T-helper 2 cell (primary cell): ENCODE measurements at places on chromosomes 2 and 18.

GRCh38 chr2:96493072-96493471, 12.1 kb downstream of the NEURL3 start:
- DNase-seq: no peak

- DNase-seq: no peak
Measured at GRCh38 chr2:31163011-31163539, 24.8 kb upstream of the GALNT14 start.

- DNase-seq: no peak
Measured at GRCh38 chr18:32507093-32507492, 36.4 kb upstream of the GAREM1 start.

DNA sequence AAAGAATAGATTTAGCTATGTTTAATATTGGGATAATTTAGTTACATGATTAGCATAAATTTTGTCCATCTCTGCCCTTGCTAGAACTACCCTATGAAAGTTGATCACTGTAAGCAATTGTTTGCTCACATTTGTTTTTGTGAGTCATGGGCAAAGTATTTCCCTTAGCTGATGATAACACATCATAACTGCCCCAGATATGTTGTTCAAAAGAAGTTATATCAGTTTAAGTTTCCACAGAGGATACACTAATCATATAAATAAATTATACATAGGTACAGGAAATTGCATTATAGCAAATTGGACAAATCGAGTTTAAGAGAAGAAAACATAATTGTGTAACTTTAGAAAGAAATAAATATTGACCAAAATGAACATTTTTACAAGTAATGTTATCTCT, 223.2 kb upstream of the PIK3C3 start:
- no peak for DNase-seq

DNA sequence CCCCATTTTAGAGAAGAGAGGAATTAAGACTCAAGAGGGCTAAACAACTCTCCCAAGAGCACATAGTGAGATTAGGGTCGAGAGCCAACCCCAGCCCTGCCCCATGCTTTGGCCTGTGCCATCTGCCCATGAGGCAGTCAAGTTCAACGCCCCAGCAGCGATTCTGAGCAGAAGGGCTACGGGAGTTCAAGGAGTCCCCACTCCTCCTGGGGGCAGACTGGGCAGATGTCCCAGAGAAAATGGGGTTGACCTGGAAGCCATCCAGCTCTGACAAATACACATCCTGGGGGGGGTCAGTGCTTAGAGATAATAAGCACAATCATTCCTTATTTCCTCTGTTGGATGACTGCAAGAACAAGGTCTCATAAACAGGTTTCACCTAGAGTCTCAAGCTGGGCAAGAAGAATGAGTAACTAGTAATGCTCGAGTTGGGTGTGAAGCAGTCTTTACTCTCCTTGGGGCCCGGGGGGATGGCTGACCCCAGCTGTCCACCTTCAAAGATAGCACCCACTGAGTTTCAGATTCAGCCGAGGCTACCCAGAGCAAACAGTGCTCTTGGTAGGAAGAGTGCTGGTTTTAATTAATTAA, 716.4 kb downstream of the RNF144A start:
- no peak for DNase-seq

DNA sequence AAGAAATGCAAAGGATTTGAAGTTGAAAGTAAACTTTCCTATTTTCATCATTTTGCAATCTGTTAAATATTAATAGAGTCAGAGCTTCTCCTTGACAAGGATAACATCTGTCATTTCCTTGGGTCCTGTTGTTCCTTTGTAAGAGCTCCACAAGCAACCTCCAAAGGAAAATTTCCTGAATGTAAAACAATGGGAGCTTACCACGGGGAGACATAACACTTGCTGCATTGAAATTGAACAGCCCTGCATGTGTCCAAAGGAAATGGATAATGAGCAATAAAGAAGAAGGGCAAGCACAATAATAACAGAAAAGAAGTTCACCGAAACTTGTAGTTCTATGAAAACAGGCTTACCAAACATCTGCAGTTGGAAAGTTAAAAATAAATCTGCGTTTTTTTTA, 42.0 kb upstream of the SCG2 start:
- no peak for DNase-seq
